ENCODE measurements at places on chromosomes 1 and 21. TPM values are rescaled to one million over a fixed set of nuclear protein-coding genes. Genes with fewer than 3 reads are reported as not detected.

RGS18 gene
- not detected for total RNA-seq

CCT8 gene
- total RNA-seq = 246 TPM

IER5 gene
- total RNA-seq = 20.6 TPM

NT5C1A gene
- total RNA-seq = not detected

ADAMTS4 gene
- total RNA-seq = 28.6 TPM

HFM1 gene
- total RNA-seq = 1.9 TPM
